ENCODE measurements at places on chromosomes 3 and 15.

DNA sequence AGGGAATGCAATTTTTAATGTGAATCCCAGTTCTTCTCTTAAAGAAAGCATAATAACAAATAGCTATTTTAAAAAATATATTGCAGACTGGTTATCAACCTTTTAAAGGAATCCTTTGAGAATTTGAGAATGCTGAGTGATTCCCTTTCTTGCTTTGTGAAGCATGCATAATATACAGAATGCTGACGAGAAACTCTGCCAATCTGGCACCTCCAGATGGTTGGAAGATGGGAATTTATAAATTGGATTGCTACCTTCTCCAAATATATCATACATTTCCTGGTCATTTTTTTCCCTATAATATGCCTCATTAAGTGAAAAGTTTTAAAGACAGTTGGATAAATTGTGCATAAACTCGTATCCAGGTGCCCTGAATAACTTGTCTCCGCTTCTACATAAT, 333.9 kb upstream of the ARPP21 start:
- no peak for DNase-seq

GRCh38 chr3:40321818-40322217, 12.3 kb downstream of the EIF1B start:
- DNase-seq = no peak

DNA sequence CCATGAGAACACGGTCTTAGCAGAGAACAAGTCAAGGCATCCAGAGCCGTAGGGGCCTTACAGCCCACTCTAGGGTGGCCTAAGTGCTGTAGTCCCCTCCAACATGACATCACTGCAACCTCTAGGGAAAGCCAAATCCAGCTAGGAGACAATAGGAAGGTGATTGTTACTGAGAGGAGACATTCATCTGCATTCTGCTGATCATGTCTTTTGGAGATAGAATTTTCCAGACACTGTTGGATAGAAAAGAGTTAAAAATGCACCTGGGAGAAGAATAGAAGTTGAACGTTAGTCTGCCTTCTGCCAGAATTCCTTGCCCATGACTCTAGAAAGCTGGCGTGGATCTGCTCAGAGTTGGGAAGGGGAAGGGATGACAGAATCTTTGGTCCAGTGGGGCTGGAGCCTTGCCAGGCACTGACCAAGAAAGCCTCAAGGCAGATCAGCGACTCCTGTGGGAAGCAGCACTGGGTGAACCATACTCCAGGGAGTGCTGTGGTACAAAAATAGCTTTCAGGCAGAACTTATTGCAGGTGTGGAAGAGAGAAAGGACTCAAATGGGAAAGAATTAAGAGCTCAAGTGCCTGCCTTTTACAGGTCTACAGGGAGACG, 44.8 kb upstream of the RAF1 start:
- DNase-seq = peak; percentile 20

GRCh38 chr3:79005084-79005483, 762.7 kb downstream of the ROBO1 start:
- no peak for DNase-seq

- DNase-seq = no peak
Measured at GRCh38 chr3:194686816-194687637, 1.3 kb downstream of the FAM43A start.

- DNase-seq = no peak
Measured at GRCh38 chr3:27746838-27747237, 24.7 kb upstream of the EOMES start.

DNA sequence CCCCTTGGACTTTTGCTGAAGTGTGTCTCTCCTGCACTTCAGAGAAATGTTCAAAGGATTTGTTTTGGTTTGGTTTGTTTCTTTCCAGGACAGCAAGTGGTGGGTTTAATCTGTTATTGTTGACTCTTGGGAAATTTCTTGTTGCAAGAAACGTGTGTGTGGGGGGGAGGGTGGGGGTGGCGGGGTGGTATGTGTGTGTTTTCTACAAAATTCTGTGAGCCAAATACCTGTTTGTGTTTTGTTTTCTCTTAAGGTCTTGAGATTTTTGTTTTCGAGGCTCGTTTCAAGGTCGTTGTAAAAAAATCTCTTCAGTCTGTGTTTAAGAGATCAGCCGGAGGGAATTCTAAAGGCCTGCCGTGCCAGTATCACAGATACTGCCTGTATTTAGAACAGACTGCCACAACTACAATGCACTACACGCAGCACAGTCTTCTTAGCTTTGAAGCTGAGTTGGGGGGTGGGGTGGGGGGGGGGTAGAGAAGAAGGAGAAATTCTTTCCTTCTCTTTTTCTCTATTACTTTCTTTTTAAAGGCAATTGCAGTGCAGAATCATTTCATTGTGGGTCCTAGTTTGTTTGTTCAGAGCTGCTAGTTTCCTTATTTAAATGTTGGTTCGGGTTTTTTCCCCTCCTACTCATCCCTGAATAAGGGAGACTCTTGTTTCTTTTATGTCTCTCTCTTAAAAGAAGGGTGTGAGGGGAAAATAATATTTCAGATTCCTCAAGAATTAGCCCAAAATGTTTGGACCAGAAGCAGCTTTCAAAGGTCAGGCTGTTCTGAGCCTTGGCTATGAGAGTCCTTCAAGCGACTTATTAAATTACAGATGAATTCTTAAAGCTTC, 1.4 kb upstream of the BCL6 start:
- DNase-seq = no peak

- DNase-seq = no peak
Measured at GRCh38 chr3:161510510-161511260, 14.1 kb downstream of the OTOL1 start.

Measured in GOT3 (cell line).